ENCODE measurements at places on chromosomes 1 and 21. TPM values are rescaled to one million over a fixed set of nuclear protein-coding genes. Genes with fewer than 3 reads are reported as not detected.

GRCh38 chr1:205348554-205349487 is 7.9 kb downstream of the KLHDC8A start:
- H3K36me3 ChIP-seq: no peaks in the 10 kb centered on the region
- no peak for DNase-seq
- no peak overlapping the region for H3K4me3 ChIP-seq
- peaks cover 44% of the 10 kb centered on the region for H3K27me3 ChIP-seq

DNA sequence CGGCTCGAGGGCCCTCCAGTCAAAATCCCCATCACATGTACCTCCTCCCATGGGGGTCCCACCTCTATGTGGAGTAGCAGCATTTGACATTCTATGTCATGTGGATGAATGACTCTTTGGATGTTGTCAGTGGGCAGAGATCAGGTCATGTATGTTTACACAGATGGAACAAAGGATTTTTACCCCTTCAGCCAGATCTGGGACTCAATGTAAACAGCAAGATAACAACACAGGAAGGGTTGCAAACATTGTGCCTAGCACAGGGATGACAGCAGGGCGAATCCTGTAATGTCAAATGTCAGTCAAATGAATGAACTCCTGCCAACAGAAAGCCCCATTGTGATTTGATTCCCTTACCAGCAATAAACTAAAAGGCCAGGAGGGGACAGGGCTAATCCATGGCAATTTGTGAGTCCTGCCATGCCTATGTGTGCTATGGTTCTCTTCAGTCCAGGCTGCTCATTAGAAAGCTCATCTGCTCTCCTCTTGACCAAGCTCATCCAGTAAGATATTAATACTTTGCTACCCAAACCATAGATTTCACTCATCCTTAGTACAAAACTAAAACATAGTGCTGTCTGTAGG is 60.3 kb downstream of the PGBD5 start:
- H3K27me3 ChIP-seq: no peaks in the 10 kb centered on the region
- H3K27ac ChIP-seq: no peak overlapping the region
- DNase-seq: no peak
- no peaks in the 10 kb centered on the region for H3K36me3 ChIP-seq

- H3K27me3 ChIP-seq: no peaks in the 10 kb centered on the region
- no peaks in the 10 kb centered on the region for H3K4me1 ChIP-seq
- DNase-seq: no peak
- H3K36me3 ChIP-seq: no peaks in the 10 kb centered on the region
Measured at GRCh38 chr1:195202241-195202640, 1406.0 kb downstream of the KCNT2 start.

- no peaks in the 10 kb centered on the region for H3K36me3 ChIP-seq
- H3K27me3 ChIP-seq: no peaks in the 10 kb centered on the region
- DNase-seq: no peak
- no peak overlapping the region for H3K27ac ChIP-seq
Measured at GRCh38 chr1:233664253-233664652, 50.3 kb downstream of the KCNK1 start.

GRCh38 chr21:43845386-43845785 is 19.6 kb upstream of the AGPAT3 start:
- no peak for DNase-seq
- H3K36me3 ChIP-seq: no peaks in the 10 kb centered on the region
- no peaks in the 10 kb centered on the region for H3K4me1 ChIP-seq
- no peak overlapping the region for H3K4me3 ChIP-seq
- no peak overlapping the region for H3K27ac ChIP-seq

GRCh38 chr1:94819945-94820746 is at the start of gene SLC44A3:
SLC44A3 (plus strand) TSS chr1:94820357; CDS start chr1:94820452, 95 bp downstream.
- DNase-seq: no peak
- no peaks in the 10 kb centered on the region for H3K4me1 ChIP-seq
- no peaks in the 10 kb centered on the region for H3K27me3 ChIP-seq
- peak within 1 kb of the TSS; percentile 58 for H3K27ac ChIP-seq
- H3K4me3 ChIP-seq: peak within 1 kb of the TSS; percentile 71
- no peaks in the 10 kb centered on the region for H3K36me3 ChIP-seq

GRCh38 chr1:107200631-107201030 is 59.8 kb downstream of the NTNG1 start:
- H3K4me1 ChIP-seq: no peaks in the 10 kb centered on the region
- DNase-seq: no peak
- no peaks in the 10 kb centered on the region for H3K36me3 ChIP-seq
- no peak overlapping the region for H3K4me3 ChIP-seq
- no peaks in the 10 kb centered on the region for H3K27me3 ChIP-seq

GRCh38 chr1:187621951-187622350 is 793.2 kb downstream of the PLA2G4A start:
- no peaks in the 10 kb centered on the region for H3K4me1 ChIP-seq
- no peaks in the 10 kb centered on the region for H3K27me3 ChIP-seq
- no peak overlapping the region for H3K4me3 ChIP-seq
- DNase-seq: no peak

DNA sequence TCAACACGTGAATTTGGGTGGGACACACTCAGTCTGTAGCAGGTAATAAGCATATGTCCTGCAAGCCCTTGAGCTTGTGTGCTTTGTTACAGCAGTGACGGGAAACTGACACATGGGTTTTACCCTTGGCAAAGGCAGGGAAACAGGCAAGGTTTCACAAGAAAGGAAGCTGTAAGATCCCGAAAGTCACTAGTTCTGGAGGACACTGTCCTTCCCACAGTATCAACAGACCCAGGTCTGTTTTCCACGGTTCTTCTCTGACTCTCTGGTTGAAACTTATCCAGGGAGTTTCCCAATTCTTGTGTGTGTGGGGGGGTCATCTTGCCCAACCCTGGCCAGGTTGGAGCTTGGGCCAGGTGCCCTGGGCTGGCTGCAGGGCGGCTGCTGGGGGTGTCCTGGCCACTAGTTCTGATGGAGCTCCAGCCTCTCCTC is 29.3 kb upstream of the ZBTB21 start:
- no peak overlapping the region for H3K27ac ChIP-seq
- H3K36me3 ChIP-seq: no peaks in the 10 kb centered on the region
- no peak overlapping the region for H3K4me3 ChIP-seq
- H3K27me3 ChIP-seq: no peaks in the 10 kb centered on the region

DNA sequence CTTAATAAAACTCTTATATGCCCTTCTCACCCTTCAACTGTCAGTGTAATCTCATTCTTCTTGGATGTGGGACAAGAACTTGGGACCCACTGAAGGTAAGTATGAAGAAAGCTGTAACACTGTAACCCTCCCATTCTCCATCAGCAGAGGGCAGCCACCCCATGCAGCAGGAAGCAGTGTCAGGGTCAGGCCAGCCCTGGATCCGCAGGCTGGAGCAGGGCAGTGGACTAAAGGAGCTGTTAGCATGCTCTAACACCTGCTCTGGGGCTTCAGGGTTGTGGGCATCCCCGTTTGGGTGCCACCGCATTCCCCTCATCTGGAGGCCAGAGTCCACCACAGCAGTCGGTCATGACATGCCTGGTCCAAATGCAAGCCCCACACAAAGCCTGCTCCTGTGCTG is 156.5 kb downstream of the HIVEP3 start:
- H3K36me3 ChIP-seq: no peaks in the 10 kb centered on the region
- no peak overlapping the region for H3K4me3 ChIP-seq
- H3K27me3 ChIP-seq: no peaks in the 10 kb centered on the region
- no peaks in the 10 kb centered on the region for H3K4me1 ChIP-seq
- DNase-seq: no peak
- H3K27ac ChIP-seq: no peak overlapping the region

- DNase-seq: no peak
- no peaks in the 10 kb centered on the region for H3K4me1 ChIP-seq
- H3K4me3 ChIP-seq: no peak overlapping the region
- peaks cover 25% of the 10 kb centered on the region for H3K36me3 ChIP-seq
- no peaks in the 10 kb centered on the region for H3K27me3 ChIP-seq
- peak overlapping the region; percentile 84 for H3K27ac ChIP-seq
Measured at GRCh38 chr21:37061926-37062592, 10.8 kb downstream of the PIGP start.

- H3K36me3 ChIP-seq: no peaks in the 10 kb centered on the region
- H3K4me3 ChIP-seq: no peak overlapping the region
- H3K27ac ChIP-seq: no peak overlapping the region
- no peaks in the 10 kb centered on the region for H3K27me3 ChIP-seq
- DNase-seq: no peak
Measured at GRCh38 chr1:8241417-8242014, 76.4 kb upstream of the SLC45A1 start.

DNA sequence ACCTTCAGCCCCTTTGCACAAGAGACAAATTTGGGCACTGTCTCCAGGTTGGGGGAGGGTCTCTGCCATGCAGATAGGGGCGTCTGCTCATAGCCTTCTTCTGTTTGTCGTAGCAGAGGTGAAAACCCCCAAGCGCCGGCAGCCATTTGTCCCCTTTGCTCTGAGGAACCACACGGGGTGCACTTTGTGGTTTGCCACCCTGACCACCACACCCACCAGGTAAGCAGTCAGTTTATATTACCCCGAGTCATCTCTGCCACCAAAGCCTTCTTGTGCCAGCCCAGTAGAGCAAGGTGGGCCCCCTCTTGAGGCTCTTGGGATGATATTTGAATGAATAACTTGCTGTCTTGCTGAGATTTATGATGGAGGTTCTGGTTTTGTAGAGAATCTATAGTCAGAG is 111.8 kb downstream of the VPS13D start:
- H3K27me3 ChIP-seq: no peaks in the 10 kb centered on the region
- H3K36me3 ChIP-seq: peaks cover 18% of the 10 kb centered on the region
- DNase-seq: no peak
- H3K4me3 ChIP-seq: no peak overlapping the region
- H3K4me1 ChIP-seq: peaks cover 70% of the 10 kb centered on the region
- no peak overlapping the region for H3K27ac ChIP-seq

GRCh38 chr1:247415423-247416361 is at the start of gene NLRP3:
NLRP3 (plus strand) TSS chr1:247416173; CDS start chr1:247418801, 2,628 bp downstream.
- no peaks in the 10 kb centered on the region for H3K36me3 ChIP-seq
- H3K4me3 ChIP-seq: no peak within 1 kb of the TSS
- DNase-seq: no peak

GRCh38 chr1:99726818-99727217 is 39.6 kb downstream of the FRRS1 start:
- no peaks in the 10 kb centered on the region for H3K4me1 ChIP-seq
- H3K36me3 ChIP-seq: no peaks in the 10 kb centered on the region
- DNase-seq: no peak
- no peak overlapping the region for H3K4me3 ChIP-seq

DNA sequence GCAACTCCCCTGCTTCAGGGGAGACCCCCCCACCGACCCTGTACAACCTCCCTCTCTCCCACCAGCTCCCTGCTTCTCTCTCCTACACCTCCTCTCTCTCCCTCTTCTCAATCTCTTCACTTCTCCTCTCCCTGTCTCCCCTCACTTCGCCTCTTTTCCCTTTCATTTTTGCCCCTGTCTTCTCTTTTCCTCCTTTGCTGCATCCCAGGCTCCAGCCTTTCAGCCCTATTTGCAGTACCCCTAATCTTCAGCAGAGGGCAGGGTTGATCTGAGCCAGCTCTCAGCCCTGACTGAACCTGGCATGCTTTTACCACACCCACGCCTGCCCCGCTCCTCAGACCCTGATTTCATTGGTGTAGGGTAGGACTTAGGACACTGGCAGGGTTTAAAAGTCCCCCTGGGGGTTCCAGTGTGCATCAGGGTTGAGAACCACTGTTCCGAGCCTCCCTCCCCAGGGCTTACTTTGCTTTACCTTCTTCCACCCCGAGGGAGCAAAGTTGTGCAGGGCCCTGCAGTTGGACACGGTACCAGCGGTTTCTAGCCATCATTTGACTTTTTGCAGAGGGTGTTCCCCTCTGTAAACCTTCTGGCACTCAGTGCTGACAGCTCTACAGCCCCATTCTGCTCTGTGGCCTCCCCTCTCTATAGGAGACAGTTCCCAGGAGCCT is 67.3 kb upstream of the CNTN2 start:
- H3K27ac ChIP-seq: no peak overlapping the region
- H3K36me3 ChIP-seq: peaks cover 14% of the 10 kb centered on the region
- peak; percentile 57 for DNase-seq
- H3K4me1 ChIP-seq: no peaks in the 10 kb centered on the region
- no peak overlapping the region for H3K4me3 ChIP-seq

DNA sequence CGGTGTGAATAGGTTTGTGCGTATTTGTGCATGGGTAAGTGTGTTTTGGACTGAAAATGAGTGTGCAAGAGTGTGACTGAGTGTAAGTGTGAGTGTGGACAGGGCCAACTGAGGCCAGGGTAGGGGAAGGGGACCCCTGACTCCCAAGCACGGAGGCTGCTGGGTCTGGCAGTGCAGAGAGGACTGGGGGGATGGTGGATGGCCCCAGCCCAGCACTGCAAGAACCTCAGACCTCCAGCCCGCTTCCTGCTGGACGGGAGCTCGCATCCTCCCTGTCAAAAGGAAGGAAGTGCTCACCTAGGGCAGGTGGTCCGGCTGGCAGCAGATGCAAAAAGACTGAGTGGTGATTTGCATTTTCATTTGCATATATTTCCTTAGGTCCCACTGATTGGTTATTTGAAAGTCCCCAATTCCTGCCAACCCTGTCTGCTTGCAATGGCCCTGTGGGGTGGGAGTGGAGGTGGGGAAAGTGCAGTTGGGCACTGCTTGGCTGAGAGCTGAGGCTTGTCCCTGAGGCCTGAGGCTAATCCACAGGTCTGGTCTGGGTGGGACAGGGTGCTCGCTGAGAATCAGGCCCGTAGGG is 42.8 kb upstream of the CASZ1 start:
- H3K27ac ChIP-seq: no peak overlapping the region
- DNase-seq: no peak
- no peak overlapping the region for H3K4me3 ChIP-seq
- peaks cover 10% of the 10 kb centered on the region for H3K4me1 ChIP-seq
- H3K27me3 ChIP-seq: no peaks in the 10 kb centered on the region

- no peak overlapping the region for H3K4me3 ChIP-seq
- H3K36me3 ChIP-seq: no peaks in the 10 kb centered on the region
- H3K4me1 ChIP-seq: no peaks in the 10 kb centered on the region
- no peaks in the 10 kb centered on the region for H3K27me3 ChIP-seq
Measured at GRCh38 chr1:209884665-209885117, 53.3 kb upstream of the SYT14 start.

GRCh38 chr1:232713785-232714184 is 83.9 kb upstream of the SIPA1L2 start:
- H3K36me3 ChIP-seq: no peaks in the 10 kb centered on the region
- no peak for DNase-seq
- H3K4me3 ChIP-seq: no peak overlapping the region
- H3K27ac ChIP-seq: no peak overlapping the region

GRCh38 chr1:227561241-227561907 is 2.0 kb upstream of the ZNF678 start:
- DNase-seq: no peak
- H3K4me3 ChIP-seq: no peak overlapping the region
- H3K36me3 ChIP-seq: no peaks in the 10 kb centered on the region
- no peak overlapping the region for H3K27ac ChIP-seq
- H3K4me1 ChIP-seq: peaks cover 7% of the 10 kb centered on the region

- H3K4me1 ChIP-seq: peaks cover 24% of the 10 kb centered on the region
- no peaks in the 10 kb centered on the region for H3K27me3 ChIP-seq
- no peaks in the 10 kb centered on the region for H3K36me3 ChIP-seq
- H3K4me3 ChIP-seq: no peak overlapping the region
Measured at GRCh38 chr1:27102707-27103468, 52.0 kb downstream of the SLC9A1 start.

- peaks cover 53% of the 10 kb centered on the region for H3K4me1 ChIP-seq
- peak overlapping the region; percentile 89 for H3K27ac ChIP-seq
- no peak for DNase-seq
- no peaks in the 10 kb centered on the region for H3K27me3 ChIP-seq
- no peaks in the 10 kb centered on the region for H3K36me3 ChIP-seq
- no peak overlapping the region for H3K4me3 ChIP-seq
Measured at GRCh38 chr1:203349773-203350524, 973 bp downstream of the FMOD start.

The TIAM1 gene
- 25.3 TPM for total RNA-seq

The NPPB gene
- not detected for total RNA-seq

The CSF3R gene
- 27.8 TPM for total RNA-seq

The RGS18 gene
- 5.9 TPM for total RNA-seq

The GJA5 gene
- total RNA-seq: 2.7 TPM

The VTCN1 gene
- total RNA-seq: not detected

The XCL2 gene
- not detected for total RNA-seq

The RGSL1 gene
- not detected for total RNA-seq

The TAS1R1 gene
- total RNA-seq: 0.78 TPM

The FAM151A gene
- not detected for total RNA-seq

The RASSF5 gene
- total RNA-seq: 32.3 TPM

The OR2L5 gene
- total RNA-seq: not detected

The DNAJC6 gene
- 11.4 TPM for total RNA-seq

The CD1D gene
- 4.2 TPM for total RNA-seq
